Thymus (tissue), 14 donors: ENCODE measurements at places on chromosomes 7 and 10. TPM values are rescaled to one million over a fixed set of nuclear protein-coding genes. Genes with fewer than 3 reads are reported as not detected.

Gene UCMA
- 0.23 TPM for polyA plus RNA-seq

Gene MYO3A
- 1.0 TPM for polyA plus RNA-seq

Gene CDH23
- 9.1 TPM for polyA plus RNA-seq

Gene CRYGN
- polyA plus RNA-seq = 0.34 TPM
